ENCODE measurements at places on chromosomes 3 and 15. TPM values are rescaled to one million over a fixed set of nuclear protein-coding genes. Genes with fewer than 3 reads are reported as not detected.

The CPB1 gene
- total RNA-seq = not detected

The ARGFX gene
- total RNA-seq = not detected

The GPR149 gene
- total RNA-seq = not detected

The ZMYND10 gene
- not detected for total RNA-seq

Data from Right ventricle myocardium inferior (tissue), 1 donor.